ENCODE measurements at places on chromosomes 3 and 15. TPM values are rescaled to one million over a fixed set of nuclear protein-coding genes. Genes with fewer than 3 reads are reported as not detected.

DNA sequence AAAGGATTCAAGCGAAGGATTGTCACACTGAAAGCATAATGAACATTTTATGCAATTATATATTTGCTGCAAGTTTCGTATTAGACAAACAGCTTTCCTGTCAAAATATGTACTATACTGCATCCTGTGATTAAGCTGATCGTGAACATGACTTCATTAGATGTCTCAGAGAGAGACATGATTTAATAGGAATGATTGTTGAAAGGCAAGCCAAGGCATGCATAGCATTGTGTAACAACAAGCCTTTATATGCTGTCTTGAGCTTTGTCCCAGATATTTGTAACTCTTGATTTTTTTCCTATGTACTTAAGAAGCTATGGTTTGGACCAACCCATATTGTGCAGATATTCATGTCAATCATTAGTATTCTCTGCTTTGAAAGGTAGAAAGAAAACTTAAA, 309.1 kb downstream of the KCNH8 start:
- H3K4me1 ChIP-seq, result no peaks in the 10 kb centered on the region
- no peak overlapping the region for H3K27ac ChIP-seq
- no peak for DNase-seq
- no peaks in the 10 kb centered on the region for H3K27me3 ChIP-seq
- no peak overlapping the region for H3K4me3 ChIP-seq
- H3K36me3 ChIP-seq, result no peaks in the 10 kb centered on the region

- H3K27ac ChIP-seq, result no peak overlapping the region
- no peaks in the 10 kb centered on the region for H3K36me3 ChIP-seq
- no peak for DNase-seq
- H3K4me3 ChIP-seq, result no peak overlapping the region
- no peaks in the 10 kb centered on the region for H3K4me1 ChIP-seq
Observed at GRCh38 chr3:101722394-101723173, 1.8 kb upstream of the CEP97 start.

DNA sequence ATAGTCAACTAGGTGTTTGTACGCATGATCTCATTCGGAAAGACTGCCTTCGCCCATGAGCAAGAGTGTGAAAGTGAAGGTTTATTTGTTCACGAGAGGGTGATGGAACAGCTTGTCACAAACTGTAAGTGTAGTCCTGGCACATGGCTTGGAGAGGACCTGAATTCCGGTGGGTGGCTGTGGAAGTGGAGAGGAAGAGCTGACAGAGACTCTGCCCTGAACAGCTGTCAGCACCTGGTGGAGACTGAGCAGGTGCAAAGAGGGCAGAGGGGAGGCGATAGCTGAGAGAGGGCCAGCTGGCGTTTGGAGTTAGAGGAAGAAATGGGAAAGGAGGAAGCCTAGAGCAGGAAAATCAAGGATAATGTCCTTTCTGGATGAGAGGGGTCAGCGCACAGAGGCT, 155.7 kb downstream of the EEFSEC start:
- H3K27me3 ChIP-seq, result no peaks in the 10 kb centered on the region
- no peaks in the 10 kb centered on the region for H3K4me1 ChIP-seq
- no peak overlapping the region for H3K27ac ChIP-seq
- H3K36me3 ChIP-seq, result no peaks in the 10 kb centered on the region
- no peak overlapping the region for H3K4me3 ChIP-seq
- no peak for DNase-seq

DNA sequence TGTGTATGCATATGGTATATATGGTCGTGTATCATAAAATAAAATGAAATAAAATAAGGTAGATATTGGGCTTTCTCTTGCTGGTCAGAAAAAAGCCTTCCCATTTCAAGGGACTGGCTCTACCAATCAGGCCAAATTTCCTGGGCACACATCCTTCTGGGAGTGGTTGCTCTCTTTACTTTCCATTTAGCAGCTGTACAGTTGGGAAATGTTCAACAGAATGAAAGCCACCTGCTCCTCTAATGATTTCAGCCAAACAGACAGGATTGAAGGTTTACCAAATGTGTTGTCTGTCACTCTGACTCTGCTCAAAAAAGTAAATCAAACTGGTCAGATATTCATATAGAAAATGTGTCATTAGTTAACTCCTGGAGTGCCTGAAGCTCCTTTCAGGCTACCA, 380.4 kb downstream of the ROBO2 start:
- no peaks in the 10 kb centered on the region for H3K27me3 ChIP-seq
- DNase-seq, result no peak
- H3K4me1 ChIP-seq, result no peaks in the 10 kb centered on the region

GRCh38 chr3:43388175-43388574, 101.8 kb downstream of the SNRK start:
- H3K4me3 ChIP-seq, result no peak overlapping the region
- no peaks in the 10 kb centered on the region for H3K4me1 ChIP-seq
- H3K27me3 ChIP-seq, result no peaks in the 10 kb centered on the region
- no peak overlapping the region for H3K27ac ChIP-seq
- H3K36me3 ChIP-seq, result no peaks in the 10 kb centered on the region

DNA sequence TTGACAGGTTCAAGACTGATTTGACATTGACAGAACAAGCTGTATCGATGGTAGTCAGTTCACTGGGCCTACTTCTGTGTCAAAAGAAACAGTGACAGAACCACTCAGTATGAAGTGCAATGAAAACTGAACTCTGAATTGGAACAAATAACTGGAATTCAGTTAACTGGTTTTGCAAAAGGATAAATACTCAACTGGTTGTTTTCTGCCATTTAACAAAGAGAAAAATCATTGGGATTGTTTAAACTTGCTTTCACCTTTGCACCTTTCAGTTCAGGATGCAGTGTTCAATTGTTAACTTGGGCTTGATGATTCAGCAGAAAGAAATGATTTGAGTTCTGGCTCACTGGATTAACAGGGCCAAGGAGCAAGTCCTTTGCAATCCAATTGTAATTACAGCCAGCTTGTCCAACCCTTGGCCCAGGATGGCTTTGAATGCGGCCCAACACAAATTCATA, 4.9 kb downstream of the BTD start:
- H3K27ac ChIP-seq, result peak overlapping the region; percentile 13
- no peaks in the 10 kb centered on the region for H3K27me3 ChIP-seq
- no peak overlapping the region for H3K4me3 ChIP-seq

DNA sequence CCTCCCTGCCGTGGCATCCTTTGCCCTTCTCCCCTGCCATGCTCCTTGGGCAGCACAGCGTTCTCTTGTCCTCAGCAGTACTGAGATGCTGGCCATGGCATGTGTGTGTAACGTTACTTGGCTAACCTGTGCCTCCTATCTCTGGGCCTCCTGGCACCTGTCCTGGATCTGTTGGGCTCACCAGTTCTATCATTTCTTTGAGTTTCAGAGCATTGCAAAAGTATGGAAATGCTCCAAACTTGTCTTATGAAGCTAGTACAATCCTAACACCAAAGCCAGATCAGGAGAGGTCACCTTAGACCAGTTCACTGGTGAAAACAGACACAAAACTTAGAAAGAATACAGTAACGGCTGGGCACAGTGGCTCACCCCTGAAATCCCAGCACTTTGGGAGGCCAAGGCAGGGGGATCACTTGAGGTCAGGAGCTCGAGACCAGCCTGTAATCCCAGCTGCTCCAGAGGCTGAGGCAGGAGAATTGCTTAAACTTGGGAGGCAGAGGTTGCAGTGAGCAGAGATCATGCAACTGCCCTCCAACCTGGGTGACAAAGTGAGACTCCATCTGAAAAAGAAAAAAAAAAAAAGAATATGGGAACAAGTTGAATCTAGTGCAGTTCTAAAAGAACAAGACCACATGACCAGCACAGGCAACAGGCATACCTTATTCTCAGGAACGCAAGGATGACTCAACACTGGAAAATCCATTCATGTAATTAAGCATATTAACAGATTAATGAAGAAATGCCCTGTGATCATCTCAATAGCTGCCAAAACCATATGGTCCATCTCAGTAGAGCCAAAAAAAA, 62.4 kb upstream of the TRPM1 start:
- no peak overlapping the region for H3K4me3 ChIP-seq
- no peaks in the 10 kb centered on the region for H3K27me3 ChIP-seq
- H3K27ac ChIP-seq, result no peak overlapping the region
- DNase-seq, result no peak

GRCh38 chr15:29668120-29668602, 154.1 kb downstream of the TJP1 start:
- no peak overlapping the region for H3K27ac ChIP-seq
- no peak overlapping the region for H3K4me3 ChIP-seq
- DNase-seq, result peak; percentile 76
- H3K36me3 ChIP-seq, result no peaks in the 10 kb centered on the region

DNA sequence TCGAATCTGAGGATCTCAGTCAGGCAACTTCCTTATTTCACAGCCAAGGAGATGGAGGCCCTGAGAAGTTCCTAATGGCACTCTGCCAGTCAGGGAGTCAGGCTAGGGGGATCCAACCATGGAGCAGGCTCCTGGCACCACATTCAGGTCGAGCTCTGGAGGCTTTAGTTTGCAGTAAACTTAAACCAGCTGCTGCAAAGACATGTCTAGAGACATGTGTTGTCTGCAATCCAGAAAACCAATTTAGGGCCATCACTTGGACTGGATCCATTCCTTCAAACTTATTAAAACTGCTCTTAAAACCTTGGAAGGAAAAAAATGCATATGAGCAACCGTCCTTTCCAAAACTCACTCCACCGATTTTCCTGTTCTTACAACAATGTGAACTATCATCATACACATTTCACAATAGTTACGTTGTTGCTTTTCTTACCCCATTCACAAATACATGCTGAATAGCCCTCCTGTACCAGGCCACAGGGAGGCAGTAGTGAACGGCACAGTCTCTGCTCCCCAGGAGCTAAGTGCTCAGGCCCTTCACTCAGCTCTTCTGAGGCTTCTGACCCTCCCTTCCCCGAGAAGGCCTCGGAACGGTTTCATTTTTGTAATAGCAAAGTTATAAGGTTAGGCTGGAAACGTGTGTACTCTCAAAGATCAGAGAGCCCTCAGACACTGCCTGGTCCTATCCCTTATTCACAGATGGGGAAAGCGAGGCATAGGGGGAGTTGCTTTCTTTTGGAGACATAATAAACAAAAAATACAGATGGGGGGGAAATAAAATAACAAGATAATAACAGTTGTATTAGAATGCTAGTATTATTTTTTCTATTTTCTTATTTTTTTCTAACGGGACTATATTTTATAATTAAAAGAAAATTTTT, 20.1 kb downstream of the RFT1 start:
- no peaks in the 10 kb centered on the region for H3K27me3 ChIP-seq
- H3K27ac ChIP-seq, result peak overlapping the region; percentile 72
- peaks cover 51% of the 10 kb centered on the region for H3K4me1 ChIP-seq
- H3K36me3 ChIP-seq, result no peaks in the 10 kb centered on the region

DNA sequence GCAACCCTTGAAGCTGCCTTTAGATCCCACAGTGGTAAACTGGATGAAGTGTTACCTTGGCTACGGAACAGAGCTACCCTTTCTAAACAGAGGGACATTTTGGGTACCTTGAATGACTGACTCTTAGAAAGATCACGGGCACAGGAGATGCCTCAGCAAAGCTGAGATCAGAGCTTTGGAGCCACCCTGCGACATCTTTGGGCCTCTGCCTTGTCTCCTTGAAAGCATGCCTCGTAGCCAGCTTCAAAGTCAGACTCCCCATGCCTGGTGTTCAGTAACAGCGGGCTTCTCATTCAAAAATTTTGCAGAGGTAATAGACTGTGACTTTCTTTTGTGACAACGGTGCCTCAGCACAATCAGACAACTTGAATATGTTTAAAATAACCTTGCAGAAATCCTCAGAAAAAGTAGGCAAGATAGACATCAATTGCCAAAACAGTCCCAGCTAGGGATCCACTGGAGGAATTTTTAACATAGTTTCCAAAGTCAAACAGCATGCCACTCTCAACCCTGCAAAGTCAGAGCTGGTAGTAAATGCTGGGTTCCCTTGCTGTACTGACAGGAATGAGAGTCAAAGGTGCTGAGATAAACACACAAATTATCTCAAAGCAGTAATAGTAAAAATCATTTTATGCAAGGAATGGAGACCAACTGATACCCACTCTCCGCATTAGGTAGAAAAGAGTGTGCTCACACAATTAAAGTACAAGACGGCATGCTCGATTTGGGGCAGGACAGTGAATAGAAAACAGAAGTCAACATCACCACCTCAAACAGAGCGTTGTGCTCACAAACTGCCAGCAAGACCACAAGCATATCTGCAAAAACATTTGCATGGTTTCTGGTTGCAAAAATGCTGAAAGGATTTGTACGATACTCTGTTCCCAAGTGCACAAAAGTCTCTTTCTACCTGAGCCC, 82.1 kb downstream of the MYO1E start:
- no peak overlapping the region for H3K27ac ChIP-seq
- no peak overlapping the region for H3K4me3 ChIP-seq
- H3K4me1 ChIP-seq, result peaks cover 23% of the 10 kb centered on the region
- DNase-seq, result no peak

DNA sequence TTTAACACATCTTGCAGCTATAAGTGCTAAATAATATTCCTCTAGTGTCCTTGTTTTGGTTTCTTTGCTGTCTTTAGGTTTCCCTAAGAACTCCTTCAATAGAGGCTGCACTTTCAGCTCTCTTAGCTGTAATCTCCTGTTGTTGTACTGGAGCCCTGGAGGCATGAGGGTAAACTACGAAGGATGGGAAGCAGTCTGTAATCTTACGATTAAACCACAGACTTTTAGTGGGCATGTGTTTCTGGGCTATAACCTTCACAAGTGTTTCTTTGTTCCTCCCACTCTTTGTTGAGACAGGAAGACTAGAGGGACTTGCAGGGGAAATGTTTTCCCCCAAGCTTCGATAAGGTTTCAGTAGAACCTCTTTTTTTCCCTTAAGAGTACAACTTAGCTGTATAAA, 1058.1 kb downstream of the NSUN3 start:
- no peak overlapping the region for H3K4me3 ChIP-seq
- H3K36me3 ChIP-seq, result no peaks in the 10 kb centered on the region
- DNase-seq, result no peak
- no peaks in the 10 kb centered on the region for H3K27me3 ChIP-seq
- H3K27ac ChIP-seq, result no peak overlapping the region

- H3K27ac ChIP-seq, result no peak overlapping the region
- no peak for DNase-seq
- H3K27me3 ChIP-seq, result no peaks in the 10 kb centered on the region
- H3K36me3 ChIP-seq, result no peaks in the 10 kb centered on the region
- no peaks in the 10 kb centered on the region for H3K4me1 ChIP-seq
Observed at GRCh38 chr3:144569651-144570050, 598.0 kb downstream of the DIPK2A start.

DNA sequence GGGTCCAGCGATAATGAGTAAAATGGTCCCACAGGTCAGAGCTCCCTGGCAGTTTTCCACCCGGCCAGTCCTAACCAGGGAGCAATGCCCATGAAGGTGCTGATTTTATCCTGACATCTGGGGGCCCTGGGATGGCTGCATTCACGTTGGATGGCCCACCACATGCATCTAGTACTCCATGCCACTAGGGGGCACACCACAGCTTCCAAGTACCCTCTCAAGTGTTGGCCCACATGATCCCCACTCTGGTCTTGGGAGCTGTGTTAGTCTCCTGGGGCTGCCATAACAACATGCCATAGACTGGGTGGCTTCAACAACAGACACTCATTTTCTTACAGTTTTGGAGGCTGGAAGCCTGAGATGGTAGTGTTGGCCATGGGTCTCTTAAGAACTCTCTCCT, 225.5 kb downstream of the SLCO3A1 start:
- DNase-seq, result no peak
- H3K4me3 ChIP-seq, result no peak overlapping the region
- H3K4me1 ChIP-seq, result peaks cover 6% of the 10 kb centered on the region
- H3K36me3 ChIP-seq, result no peaks in the 10 kb centered on the region

GPR27 gene
- 1.1 TPM for total RNA-seq

AGBL1 gene
- 0.28 TPM for total RNA-seq

DUOX2 gene
- total RNA-seq, result 0.14 TPM

ZIC1 gene
- total RNA-seq, result not detected

CKMT1A gene
- not detected for total RNA-seq

PSTPIP1 gene
- 14.3 TPM for total RNA-seq

NUP210 gene
- total RNA-seq, result 2.0 TPM

LRTM1 gene
- not detected for total RNA-seq

Data from sigmoid colon (tissue), 7 donors.